ENCODE measurements at places on chromosomes 7 and 10.
A peak's percentile ranks its signal among the peaks of the same experiment; 100 is the strongest.

GRCh38 chr7:80207501-80207900, 72.9 kb downstream of the GNAI1 start:
- DNase-seq = no peak

DNA sequence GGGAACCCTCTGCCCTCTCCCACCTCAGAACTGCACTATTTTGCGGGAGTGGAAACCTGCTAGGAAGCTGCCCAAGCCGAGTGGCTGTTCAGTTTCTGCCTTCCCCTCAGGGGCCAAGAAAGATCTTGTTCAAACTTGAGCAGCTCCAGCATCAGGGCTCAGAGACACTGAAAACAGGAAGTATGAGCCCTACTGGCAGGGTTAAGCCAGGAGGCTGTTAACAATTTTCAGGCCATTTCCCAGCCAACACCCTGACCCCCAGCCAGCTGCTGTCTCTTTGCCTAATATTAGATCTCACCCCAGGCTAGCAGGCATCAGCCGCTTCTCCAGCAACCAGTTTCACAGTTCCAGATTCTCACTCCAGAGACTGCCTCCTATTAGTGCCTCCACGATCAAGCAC, 9.2 kb downstream of the PLAU start:
- no peak for DNase-seq

- peak; percentile 70 for DNase-seq
Measured at GRCh38 chr10:72319416-72320254, 35.1 kb downstream of the DNAJB12 start.

GRCh38 chr10:108817584-108817983, 1105.7 kb downstream of the XPNPEP1 start:
- DNase-seq = no peak

DNA sequence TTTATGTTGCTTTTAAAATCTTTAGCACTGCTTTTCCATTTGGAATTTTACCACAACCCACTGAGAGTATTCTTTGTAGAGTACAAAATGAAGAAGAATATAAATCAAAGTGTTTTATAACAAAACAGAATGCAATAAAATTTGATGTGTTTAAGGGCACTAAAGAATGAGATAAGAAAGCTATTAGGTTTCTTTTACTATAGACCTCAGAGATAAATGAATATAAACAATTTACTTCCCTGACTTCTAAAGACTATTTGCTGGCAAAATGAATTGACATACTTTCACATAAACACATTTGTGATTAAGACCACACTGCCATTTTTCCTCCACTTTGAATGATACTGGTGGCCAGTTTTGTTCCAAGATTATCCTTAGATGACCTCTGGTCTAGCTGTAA, 124.5 kb downstream of the ITGA8 start:
- no peak for DNase-seq

DNA sequence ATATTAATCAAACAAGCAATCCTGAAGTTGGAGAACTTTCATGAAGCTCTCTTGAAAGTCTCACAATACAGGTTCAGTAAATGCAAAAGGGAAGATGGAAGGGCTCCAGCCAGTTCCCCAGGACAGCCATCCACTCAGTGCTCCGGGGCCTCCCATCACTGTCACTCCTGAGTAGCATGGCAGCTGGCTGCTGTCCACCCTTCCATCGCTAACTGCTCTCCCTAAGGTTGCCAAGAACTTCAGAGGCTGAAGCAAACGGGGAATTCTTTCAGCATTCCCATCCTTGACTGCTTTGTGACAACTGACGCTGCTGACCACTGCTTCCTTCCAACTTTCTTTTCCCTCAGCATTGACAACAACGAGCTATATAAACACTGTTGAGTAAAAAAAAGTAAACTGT, 69.1 kb downstream of the VPS41 start:
- no peak for DNase-seq

- peak; percentile 86 for DNase-seq
Measured at GRCh38 chr7:5694912-5695726, 86.3 kb downstream of the RNF216 start.

- DNase-seq = no peak
Measured at GRCh38 chr7:52320610-52321009, 714.8 kb upstream of the POM121L12 start.

GRCh38 chr7:133829336-133829897, 297.7 kb upstream of the LRGUK start:
- DNase-seq = no peak

DNA sequence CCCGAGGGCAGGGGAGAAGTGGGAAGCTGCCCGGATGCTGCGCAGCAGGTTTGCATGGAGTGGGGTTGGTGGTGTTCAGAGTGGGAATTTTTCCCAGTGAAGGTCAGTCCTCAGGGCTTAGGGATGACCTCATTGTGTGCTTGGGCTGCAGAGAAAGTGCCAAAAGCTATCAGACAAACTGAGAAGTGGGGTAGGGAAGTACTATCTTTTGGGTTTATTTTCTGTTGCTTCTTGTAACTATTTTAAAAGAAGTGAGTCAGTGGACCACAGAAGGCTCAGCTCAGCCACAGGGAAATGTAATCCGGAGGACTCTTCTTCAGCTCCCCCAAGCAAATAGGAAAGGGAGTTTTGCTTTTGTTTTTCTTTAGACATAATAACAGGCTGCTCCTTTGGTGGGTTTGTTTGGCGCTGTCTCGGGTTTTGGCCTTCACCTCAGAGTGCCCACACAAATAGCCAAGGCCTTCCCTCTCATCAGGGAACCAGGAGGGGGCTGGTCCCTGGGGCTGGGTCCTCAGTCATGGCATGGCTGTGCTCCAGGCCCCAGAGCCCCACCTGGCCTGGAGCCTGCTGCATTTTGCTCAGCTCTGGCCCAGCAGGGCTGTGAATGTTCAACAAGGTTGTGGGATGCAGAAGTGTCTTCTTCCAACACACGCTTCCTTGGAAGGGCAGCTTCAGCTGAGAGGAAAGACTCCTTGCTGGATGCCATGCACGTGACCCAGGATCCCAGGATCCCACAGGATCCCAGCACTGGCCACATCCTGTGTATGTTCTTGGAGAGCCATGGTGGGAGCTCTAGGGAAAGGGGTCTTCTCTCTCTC, 5.4 kb upstream of the FAM170B start:
- no peak for DNase-seq

DNA sequence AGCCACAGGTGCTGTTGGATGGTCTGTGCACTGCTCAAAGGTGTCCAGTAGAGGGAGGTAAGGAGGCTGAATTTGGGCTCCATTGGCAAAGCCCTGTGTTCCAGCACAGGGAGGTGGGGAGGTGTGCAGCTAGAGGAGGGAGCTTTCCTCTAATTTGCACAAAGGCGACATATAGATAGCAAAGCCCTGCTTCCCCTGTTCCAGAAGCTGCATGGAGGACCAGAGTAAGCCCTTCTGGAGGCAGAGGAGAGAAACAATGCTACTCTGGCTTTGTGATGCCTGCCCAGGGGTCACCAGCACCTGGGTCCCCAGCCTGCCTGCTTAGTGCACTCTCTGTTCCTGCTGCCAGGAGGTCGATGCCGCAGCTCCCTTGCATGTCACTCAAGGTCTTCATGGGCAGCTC, 3.4 kb upstream of the ARHGAP22 start:
- peak; percentile 30 for DNase-seq

DNA sequence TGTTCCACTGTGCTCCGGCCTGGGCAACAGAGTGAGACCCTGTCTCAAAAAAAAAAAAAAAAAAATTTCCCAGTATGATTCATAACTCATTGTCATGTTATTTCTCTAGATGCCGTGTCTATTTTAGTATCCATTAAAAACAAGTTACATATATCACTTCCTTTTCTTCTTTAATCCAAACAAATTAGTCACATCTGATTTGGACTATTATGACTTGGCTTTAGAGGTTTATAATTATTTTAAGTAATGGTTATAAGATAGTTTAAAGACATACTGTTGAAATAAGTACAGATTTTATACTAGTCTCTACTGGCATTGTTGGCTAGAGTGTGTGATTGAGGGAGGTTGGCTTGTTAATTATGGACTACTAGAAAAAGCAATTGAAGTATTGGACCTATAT, 53.3 kb downstream of the ZMYND11 start:
- no peak for DNase-seq

- DNase-seq = no peak
Measured at GRCh38 chr10:24350070-24350921, 141.4 kb downstream of the KIAA1217 start.

DNA sequence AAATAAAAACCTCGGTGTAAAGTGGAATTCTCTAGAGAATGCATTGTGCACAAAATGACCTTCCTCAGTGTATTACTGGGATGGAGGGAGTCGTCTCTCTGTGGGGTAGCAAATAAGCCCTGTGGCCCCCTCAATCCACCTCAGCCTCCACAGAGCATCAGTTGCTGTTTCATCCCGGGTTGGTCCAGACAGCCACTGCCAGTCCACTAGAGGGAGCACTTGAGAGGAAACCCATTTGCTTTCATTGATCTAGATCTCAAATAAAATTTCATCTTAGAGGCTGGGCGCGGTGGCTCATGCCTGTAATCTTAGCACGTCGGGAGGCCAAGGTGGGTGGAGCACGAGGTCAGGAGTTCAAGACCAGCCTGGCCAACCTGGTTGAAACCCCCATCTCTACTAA, 1128.7 kb downstream of the CNTNAP2 start:
- DNase-seq = no peak

- DNase-seq = peak; percentile 82
Measured at GRCh38 chr10:3935141-3935540, 150.1 kb upstream of the KLF6 start.

DNA sequence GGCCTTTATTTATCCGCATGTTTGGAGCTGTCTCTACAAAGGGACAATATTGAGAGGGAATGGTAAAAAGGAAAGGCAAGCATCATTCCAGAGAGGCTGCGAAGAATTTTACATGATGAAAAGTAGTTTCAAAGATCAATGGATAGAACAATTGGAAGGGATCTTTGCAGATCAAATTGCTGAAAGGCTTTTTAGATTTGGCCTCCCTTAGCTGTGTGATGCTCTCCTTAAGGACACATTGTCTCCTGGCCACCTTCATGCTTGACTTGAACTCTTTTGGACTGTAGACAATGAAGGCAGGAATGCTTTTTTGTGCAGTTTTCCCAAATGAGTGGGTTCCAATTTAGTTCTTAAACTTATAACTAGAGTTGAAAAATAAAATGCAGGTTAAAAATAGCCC, 344.7 kb downstream of the ARL4A start:
- no peak for DNase-seq

- DNase-seq = no peak
Measured at GRCh38 chr7:155261031-155261985, 36.4 kb upstream of the INSIG1 start.

- no peak for DNase-seq
Measured at GRCh38 chr7:124718032-124718766, 47.4 kb downstream of the GPR37 start.

DNA sequence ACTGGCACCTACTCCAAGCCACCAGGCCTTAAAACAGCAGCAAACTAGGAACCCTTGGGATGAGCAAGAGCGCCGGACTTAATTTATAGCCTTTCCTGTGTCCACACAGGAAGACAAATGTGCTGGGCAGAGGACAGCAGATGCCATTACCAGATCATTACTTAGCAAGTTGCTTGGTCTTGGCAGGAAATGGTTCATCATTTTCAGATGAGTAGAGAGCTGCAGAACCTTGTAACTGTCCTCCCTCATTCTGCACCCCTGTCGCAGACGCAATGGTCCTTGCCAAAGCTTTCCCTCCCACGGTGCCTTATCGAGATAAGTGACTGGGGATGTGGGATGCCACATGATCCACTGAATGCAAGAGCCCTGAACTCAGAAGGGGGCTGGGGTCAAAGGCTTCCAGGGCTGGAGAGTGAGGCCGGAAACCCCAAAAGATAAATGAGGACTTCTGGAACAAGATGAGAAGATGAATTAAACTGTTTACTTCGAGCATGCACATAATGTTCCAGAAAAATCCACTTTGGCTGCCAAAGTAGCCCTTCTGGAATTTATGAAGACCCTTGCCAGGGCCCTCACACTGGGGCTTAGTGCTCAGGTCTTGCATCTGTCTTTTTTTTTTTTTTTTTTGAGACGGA, 145.6 kb upstream of the ZNF32 start:
- DNase-seq = no peak

- no peak for DNase-seq
Measured at GRCh38 chr10:74973741-74974392, 137.6 kb upstream of the SAMD8 start.

- no peak for DNase-seq
Measured at GRCh38 chr7:28156401-28156800, 24.2 kb downstream of the JAZF1 start.

- no peak for DNase-seq
Measured at GRCh38 chr7:134945691-134946090, 40.6 kb upstream of the AGBL3 start.

- no peak for DNase-seq
Measured at GRCh38 chr10:120480065-120480600, 23.1 kb downstream of the PLPP4 start.

GRCh38 chr10:124943301-124944092, 1.6 kb downstream of the ZRANB1 start:
- DNase-seq = no peak

- DNase-seq = no peak
Measured at GRCh38 chr10:15877836-15878576, 17.7 kb upstream of the MINDY3 start.

GRCh38 chr10:63677001-63677400, 155.8 kb downstream of the REEP3 start:
- no peak for DNase-seq

- DNase-seq = no peak
Measured at GRCh38 chr7:96017877-96018276, 245.5 kb downstream of the DYNC1I1 start.

- no peak for DNase-seq
Measured at GRCh38 chr7:19560111-19560883, 148.5 kb downstream of the POLR1F start.

GRCh38 chr10:122206471-122207065, 64.5 kb upstream of the BTBD16 start:
- DNase-seq = no peak

DNA sequence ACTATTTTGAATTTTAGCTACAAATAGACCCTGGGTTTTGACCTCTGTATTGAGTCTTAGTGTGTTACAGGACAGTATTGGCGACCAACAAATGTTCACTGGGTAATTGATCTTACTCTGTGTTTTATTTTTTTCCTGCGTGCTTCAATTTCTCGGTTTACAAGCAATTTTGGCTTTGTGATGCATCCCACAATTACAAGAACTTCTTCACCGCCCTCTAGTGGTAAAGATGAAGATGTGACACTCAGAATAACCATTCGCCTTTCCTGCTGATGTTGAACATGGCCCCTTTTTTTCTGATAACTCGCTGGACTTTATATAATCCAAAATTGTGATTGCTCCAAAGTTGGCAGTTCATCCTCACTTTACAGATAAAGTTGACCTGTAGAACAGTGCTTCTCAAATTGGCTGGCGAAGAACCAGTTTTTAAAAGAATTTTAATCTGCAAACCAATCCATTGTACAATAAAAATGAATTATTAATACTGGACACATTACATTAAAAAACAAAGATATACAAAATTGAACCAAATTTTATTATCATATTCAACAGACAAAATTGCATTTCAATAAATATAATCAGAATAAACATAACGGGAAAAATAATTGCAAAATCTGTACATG, 20.2 kb upstream of the SMC3 start:
- DNase-seq = no peak

DNA sequence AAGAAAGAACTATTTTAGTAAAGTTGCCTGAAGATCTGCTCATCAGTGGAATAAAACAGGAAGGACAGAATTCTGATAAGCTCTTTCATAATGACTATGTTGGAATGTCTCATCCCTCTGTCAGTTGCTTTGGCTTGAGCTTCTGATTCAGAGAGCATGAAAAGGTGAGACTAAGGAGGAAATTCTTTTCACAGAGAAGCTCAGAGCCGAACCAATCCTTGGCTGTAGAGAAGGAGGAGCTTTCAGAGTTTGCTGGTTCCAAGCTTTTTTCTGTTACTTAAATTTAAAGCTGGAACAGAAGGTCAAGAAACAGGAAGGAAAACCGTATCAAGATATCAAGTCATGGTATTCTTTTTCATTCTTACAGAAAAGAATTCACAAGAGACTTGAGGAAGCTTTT, 24.0 kb downstream of the GSTO2 start:
- no peak for DNase-seq
